ENCODE measurements at places on chromosomes 6 and 20.

DNA sequence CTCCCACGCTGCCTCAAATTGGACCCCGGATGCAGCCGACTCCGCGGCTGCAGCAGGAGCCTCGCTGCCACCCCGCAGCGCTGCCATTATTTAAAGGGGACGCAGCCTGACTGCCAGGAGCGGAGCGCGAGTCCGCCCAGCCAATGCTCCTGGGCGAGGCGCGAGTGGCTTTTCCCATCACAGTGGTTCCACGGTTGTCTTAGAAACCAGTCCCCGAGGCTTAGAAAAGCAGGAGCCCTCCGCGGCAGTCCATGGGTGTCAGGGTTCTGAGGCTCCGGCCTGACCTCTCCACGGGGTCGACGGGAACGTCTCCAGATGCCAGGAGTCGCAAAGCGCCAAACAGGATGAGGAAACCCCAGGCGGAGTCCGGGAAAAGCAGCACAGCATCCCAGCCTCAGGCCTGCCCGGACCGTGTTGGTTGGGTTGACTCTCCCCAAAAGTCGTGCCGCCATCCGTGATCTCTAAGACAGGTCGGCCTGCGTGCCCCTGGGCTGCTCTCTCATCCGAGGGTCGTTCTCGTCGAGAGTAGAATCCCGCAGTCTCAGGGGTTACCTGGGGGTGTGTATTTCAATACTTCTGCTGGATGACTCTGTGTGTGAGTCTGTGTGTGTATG lies 975.8 kb upstream of the DEFB115 start:
- no peak for DNase-seq

DNA sequence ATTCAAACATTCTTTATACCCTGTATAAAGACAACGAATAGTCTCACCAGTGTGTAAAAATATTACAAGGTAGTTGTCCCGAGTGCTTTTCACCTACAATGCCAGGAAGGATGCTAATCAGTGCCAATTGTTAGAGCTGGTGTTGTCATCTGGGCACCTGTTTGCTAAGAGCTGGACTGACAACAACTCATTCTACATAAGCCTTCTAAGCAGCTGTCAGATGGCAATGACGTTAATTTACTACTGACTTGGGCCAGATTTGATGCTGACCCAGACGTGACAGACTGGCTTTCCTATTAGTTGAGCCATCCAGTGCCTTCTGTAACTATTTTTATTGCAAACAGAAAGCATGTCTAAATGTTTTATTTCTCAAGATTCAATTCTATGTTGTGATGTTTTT lies 355.2 kb downstream of the ADGRB3 start:
- no peak for DNase-seq

DNA sequence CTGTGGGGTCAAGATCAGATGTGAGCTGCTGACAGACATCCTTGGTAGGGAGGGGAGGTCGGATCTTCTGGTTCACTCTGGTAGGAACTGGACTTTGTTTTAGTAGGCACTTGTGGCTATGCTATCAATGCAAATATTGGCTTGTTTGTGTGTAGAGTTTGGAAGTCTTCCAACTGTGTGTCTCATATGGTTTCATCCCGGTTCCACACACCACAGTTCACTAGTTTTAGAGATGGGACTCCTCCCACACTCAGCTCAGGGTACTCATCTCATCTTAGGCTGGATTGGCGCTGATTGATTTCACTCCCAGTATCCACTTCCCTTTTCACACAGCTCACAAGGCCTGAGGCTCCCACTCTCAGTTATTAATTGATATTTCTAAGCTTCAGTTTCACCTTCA lies 161.3 kb downstream of the THBS2 start:
- DNase-seq, result no peak

DNA sequence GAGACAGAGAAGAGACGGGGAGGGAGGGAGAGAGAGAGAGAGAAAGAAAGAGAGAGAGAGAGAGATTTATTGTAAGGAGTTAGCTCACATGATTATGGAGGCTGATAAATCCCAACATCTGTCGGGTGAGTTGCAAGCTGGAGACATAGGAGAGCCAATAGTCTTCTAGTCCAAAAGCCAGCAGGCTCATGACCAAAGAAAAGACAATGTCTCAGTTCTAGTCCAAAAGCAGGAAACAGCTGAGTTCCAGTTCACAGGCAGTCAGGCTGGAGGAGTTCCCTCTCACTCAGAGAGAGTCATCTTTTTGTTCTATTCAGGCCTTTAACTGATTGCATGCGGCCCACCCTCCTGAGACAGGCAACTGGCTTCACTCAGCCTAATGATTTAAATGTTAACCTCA lies 416.6 kb downstream of the PREX1 start:
- DNase-seq, result no peak

DNA sequence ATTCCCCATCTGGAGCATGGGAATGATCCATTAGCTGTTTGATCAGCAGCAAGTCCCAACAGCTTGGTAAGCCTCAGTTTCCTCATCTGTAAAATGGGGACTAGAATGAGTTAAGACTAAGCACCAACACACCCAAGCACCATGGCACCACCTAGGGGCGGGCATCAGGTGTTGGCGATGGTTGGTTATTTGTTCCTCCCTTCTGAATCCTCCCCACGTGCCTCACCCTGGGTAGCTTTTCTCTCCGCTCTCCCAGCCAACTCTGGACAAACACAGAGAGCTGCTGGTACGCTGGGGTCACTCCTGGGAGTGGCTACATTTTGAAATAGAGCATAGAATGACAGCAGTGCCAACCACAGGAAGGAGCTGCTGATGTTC lies 13.3 kb upstream of the ITPR3 start:
- DNase-seq, result peak; percentile 68

- no peak for DNase-seq
These were observed 183.2 kb downstream of the TINAG start for GRCh38 chr6:54491431-54491830.

GRCh38 chr6:140360651-140361050 lies 986.2 kb upstream of the CITED2 start:
- peak; percentile 28 for DNase-seq

- no peak for DNase-seq
These were observed 60.5 kb upstream of the SRSF6 start for GRCh38 chr20:43397147-43397546.

GRCh38 chr20:33947709-33948295 lies 45.9 kb upstream of the RALY start:
- peak; percentile 40 for DNase-seq

- DNase-seq, result no peak
These were observed 1.8 kb downstream of the ZBTB12 start for GRCh38 chr6:31899882-31900722.

GRCh38 chr6:119027465-119027864 lies 51.0 kb downstream of the FAM184A start:
- DNase-seq, result no peak

- no peak for DNase-seq
These were observed 270.3 kb downstream of the NKAIN2 start for GRCh38 chr6:124073820-124074587.

DNA sequence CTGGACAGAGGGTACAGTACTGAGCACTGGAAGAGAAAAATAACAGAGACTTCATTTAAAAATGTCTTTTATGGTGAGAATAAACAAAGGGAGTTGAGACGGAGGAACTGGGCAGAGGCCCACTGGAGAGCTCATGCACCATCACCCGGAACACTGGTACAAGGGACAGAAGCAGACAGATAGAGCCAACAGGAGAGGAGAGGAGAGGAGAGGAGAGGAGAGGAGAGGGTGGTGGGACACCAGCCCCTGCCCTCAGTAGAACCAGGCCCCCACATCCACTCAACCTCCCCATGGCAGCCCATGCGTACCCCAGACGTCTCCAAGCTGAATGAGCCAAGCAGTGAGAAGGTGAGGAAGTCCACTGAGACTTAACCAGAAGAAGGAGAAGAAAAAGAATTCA lies 390.5 kb upstream of the CNR1 start:
- DNase-seq, result no peak

- DNase-seq, result no peak
These were observed 366.2 kb downstream of the TFAP2A start for GRCh38 chr6:10048370-10049297.

- DNase-seq, result peak; percentile 70
These were observed 44.2 kb upstream of the SLC9A8 start for GRCh38 chr20:49768204-49769047.

DNA sequence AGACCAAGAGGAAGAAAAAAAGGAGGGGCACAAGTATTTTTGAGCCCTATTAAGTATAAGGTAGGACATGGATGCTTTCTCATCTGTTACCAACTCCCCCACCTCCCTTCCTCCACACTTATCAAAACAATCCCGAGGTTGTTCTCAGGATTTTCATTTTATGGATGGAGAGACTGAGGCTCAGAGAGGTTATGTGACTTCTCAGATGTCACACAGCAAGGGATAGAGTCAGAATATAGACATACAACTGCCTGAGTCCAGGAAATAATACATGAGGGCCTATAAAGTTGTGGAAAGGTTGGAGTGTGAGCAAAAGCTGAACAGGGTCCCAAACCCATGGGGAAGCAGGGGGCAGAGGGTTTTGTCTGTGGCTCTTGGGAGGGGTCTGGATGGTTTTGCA lies 19.3 kb downstream of the KCNK17 start:
- DNase-seq, result no peak

DNA sequence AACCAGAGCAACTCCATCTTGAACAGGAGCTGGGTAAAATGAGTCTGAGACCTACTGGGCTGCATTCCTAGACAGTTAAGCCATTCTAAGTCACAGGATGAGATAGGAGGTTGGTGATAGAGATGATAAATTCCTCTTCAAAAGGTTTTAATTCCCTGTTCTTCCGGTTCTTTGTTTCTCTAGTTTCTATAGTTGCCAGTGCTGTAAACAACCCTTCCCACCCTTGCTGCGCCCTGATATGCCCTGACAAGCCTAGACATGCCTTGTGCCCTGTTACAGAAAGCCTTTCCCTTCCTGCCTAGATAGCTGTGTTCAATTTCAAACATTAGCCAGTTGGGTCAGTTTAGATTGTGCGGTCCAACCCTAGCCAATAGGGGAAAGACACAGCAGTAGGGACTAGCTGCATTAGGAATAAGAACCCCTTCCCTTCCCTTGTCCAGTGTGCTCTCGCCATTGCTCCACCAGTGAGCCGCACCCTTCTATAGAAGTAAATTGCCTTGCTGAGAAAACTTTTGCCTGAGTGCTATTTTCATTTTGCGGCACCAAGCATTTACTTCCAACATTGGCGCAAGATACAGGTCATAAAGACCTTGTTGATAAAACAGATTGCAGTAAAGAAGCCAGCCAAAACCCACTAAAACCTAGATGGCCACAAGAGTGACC lies 52.5 kb upstream of the CCN2 start:
- DNase-seq, result no peak

- DNase-seq, result no peak
These were observed 22.7 kb downstream of the DOK5 start for GRCh38 chr20:54497931-54498718.

- no peak for DNase-seq
These were observed 102.8 kb upstream of the JARID2 start for GRCh38 chr6:15143086-15143485.

GRCh38 chr20:23155141-23155590 lies 69.0 kb upstream of the CD93 start:
- DNase-seq, result no peak

GRCh38 chr6:163189609-163190008 lies 224.9 kb upstream of the QKI start:
- DNase-seq, result no peak

DNA sequence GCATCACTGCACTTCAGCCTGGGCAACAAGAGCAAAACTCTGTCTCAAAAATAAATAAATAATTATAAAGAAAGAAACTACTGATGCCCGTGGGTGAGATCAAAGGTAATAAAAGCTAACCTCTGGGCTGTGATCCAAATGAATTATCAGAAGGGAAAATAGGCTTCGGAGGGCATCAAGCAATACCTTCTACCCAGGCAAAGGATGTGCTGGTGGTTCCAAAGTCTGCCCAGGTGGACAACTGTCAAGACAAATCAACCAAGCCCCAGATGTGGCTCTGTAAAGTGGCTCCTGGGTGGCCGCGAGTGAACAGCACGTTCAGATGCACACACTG lies 95.6 kb downstream of the SCML4 start:
- no peak for DNase-seq

DNA sequence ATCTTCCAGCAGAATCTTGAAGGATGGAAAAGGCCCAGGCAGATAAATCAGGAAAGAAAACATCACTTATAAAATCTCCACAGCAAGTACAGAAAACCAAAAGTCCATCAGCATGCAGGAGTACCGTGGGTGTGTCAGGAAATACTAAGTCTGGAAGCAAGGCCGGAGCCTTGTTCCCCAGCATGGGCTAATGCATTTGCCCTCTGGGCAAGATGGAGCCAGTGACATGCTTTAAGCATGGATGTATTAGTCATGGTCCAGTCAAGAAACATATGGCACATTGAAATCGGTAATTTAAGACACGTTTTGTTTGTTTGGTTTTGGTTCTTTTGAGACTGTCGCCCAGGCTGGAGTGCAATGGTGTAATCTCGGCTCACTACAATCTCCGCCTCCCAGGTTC lies 506.0 kb upstream of the JARID2 start:
- DNase-seq, result no peak

DNA sequence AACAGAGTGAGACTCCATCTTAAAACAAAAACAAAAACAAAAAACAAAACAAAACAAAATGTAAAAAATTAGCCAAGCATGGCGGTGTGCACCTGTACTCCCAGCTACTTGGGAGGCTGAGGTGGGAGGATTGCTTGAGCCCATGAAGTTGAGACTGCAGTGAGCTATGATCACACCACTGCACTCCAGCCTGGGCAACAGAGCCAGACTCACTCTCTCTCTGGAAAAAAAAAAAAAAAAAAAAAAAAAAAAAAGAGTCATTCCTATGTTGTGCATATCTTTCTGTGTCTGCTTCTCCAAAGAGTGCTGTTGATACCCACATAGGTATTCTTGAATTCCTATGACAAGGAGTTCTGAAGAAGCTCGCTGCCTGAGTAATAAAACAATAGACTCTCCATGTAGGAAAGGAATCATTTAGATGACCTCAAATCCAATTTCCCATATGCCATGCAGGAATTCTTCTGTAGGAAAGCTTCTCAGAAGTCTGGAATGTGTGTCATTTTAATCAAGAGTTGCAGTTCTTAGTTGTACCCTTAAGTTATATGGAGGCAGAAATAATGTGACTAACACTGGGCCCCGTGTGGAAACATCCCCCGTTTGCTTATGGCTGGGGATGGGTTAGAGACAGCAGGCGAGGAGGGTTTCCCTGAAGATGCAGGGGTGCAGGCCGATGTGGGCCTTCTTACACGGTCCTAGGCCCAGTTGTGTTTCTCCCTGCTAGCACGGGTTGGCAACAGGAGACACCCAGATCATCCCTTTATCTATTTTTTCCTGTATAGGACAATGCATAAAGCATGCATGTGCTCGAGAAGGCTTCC lies 79.4 kb downstream of the ZDHHC14 start:
- DNase-seq, result no peak

DNA sequence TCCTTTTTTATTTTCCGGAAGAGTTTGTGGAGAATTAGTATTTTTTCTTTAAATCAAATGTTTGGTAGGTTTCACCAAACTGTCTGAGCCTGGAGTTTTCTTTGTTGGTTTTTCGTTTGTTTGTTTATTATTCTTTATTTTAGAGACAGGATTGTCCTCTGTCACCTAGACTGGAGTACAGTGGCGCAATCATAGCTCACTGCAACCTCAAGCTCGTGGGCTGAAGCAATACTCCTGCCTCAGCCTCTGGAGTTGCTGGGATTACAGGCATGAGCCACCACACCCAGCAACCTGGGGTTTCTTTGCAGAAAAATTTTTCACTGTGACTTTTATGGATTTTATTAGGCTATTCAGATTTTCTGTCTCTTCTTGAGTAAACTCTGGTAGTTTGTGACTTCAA lies 120.2 kb upstream of the LOC128125822 start:
- DNase-seq, result no peak
